ENCODE measurements at places on chromosomes 13 and 19.

- no peak for DNase-seq
Measured at GRCh38 chr19:41588497-41589209, 12.7 kb downstream of the CEACAM21 start.

DNA sequence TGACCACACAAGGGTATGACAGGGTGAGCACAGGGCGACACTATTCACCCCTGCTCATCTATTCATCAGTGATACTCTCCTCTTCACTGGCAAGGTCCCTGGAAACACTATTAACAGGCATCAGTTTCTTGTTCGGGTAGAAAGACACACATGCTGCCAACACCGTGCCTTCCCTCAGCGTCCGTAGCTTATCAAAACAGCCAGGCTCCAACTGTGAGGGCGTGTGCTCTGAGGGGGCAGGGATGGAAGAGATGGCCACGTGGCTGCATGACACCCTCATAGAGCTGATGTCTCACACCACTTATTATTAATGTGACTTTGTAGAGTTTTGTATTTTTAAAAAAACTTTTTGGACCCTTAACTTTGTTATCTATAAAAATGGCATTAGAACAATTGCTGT, 160.3 kb downstream of the ITGBL1 start:
- no peak for DNase-seq

DNA sequence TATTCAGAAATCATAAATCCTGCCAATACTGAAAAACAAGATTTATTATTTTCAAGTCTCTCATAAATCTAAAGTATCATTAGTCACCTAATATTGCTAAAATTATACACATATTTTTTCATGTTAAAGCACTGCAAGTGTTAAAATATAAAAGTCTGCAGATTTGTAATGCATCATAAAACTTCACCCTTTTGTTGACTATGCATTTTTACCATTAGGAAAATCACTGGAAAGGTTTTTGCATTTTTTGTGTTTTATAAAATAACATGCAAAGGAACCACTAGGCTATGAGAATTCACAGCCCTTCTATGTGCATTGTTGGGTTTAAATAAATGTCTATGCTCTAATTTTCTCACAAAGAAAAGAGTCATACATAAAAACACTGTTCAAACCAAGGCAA, 407.3 kb downstream of the DACH1 start:
- DNase-seq = no peak

- no peak for DNase-seq
Measured at GRCh38 chr13:101985321-101985720, 416.5 kb downstream of the FGF14 start.

DNA sequence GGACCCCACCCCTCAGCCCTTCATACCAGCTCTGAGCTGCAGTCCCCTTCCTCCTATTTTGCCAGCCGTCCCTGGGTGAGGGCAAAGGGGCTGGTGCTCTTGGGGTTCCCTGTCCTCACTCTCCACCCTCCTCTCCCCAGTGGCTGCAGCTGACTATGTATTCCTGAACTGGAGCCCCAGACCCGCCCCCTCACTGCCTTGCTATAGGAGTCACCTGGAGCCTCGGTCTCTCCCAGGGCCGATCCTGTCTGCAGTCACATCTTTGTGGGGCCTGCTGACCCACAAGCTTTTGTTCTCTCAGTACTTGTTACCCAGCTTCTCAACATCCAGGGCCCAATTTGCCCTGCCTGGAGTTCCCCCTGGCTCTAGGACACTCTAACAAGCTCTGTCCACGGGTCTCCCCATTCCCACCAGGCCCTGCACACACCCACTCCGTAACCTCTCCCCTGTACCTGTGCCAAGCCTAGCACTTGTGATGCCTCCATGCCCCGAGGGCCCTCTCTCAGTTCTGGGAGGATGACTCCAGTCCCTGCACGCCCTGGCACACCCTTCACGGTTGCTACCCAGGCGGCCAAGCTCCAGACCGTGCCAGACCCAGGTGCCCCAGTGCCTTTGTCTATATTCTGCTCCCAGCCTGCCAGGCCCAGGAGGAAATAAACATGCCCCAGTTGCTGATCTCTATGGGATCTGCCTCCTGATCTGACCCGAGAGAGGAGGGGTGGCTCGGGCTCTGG, 2.4 kb downstream of the COX7A1 start:
- no peak for DNase-seq

- DNase-seq = no peak
Measured at GRCh38 chr19:4991538-4991937, 22.6 kb downstream of the KDM4B start.

GRCh38 chr13:50810998-50811397, 32.5 kb downstream of the DLEU7 start:
- DNase-seq = no peak

DNA sequence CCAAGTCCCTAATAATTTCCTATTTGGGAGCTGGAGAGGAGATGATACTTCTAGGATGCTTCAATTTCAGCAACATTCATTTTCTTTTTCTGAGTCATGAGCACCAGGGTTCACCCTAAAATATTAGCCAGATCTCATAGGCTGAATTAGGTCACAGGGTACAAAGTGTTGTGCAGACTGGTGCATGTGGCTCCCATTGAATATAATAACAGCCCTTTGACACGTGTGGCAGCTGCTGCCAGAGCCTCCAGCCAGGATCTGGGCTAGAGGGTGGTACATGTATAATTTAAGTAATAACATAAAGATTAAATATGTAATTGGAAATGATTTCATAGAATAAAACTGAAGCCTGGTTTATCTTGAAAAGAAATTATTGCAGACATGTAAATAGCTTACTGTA, 244.9 kb downstream of the ATP8A2 start:
- no peak for DNase-seq

DNA sequence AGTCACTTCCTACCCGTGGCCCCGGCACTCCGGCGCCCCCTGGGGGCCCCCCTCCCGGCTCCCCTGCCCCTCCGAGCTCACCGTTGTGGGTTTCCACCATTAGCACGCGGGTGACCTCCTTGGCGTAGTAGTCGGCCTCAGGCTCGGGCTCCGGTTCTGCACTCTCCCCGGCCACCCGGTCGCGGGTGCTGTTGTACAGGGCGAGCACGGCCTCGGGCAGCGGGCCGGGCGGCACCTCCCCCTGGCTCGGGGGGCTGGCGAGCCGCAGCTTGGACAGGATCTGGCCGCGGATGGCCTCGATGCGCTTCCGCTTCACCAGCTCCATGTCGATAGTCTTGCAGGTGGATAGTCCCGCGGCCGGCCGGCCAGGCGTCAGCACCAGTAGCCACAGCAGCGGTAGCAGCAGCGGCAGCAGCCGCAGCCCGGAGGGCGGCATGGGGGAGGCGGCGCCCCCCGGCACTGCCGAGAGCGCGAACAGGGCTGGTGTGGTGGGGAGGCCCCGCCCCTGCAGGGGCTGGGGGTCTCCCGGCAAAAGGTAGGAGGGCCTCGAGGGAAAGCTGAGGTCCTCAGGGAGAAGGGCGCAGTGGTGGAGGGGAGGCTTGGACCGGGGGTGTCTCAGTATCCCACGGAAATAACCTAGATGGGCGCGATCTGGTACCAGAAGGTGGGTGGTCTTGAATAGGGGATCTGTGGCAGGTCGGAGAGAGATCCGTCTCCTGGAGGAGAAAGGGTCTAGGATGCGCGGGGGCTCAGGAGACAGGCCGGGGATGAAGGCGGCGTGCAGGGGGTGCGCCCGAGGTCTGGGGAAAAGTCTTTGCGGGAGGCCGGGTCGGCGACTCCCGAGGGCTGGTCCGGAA, 885 bp downstream of the TGFB1 start:
- DNase-seq = peak; percentile 81

DNA sequence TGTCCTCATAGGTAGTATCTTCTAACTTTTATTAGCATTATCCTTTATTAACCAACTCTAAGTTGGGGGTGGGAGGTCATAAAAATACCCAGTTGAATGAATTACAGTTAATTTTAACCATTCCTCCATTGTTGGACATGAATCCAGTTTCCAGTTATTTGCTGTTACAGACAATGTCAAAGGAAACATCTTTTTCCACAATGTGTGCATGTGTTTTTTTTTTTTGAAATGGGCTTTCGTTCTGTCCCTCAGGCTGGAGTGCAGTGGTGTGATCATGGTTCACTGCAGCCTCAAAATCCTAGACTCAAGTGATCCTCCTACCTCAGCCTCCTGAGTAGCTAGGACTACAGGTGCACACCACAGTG, 32.0 kb downstream of the KLF5 start:
- DNase-seq = no peak

- DNase-seq = no peak
Measured at GRCh38 chr19:41296433-41296871, 13.5 kb upstream of the CCDC97 start.

DNA sequence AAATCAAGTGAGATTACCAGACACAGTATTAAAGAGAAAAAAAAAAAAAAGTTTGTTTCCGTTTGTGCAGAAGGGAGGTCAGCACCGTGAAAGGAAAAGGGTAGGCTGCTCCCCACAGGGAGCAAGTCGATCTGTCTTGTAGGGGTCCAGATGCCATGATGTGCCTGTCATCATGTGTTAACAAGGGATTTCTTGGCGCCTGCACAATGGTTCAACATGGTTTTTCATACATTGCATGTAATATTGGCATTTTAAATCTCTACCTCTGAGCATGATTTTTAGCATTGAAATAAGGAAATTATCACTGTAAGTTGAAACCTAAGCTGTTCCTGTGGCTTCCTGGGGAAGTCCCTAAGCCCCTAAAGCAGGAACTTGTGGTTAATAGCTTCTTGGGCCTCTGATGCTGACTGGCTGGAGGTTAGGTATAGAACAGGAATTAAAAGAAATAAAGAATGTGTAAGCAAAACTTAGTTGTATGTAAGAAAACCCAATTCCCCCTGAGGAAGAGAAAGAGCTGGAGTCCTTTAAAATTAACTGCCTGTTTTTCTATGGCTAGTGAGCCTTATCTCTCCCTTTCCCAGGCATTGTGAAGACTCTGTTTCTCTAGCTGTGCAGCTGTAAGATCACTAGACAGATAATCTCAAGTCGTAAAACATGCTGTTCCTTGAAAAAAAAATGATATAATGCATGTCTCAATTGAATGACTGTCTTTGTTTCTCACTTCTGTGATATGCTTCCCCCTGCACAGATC, 7.4 kb upstream of the FCGBP start:
- peak; percentile 41 for DNase-seq

DNA sequence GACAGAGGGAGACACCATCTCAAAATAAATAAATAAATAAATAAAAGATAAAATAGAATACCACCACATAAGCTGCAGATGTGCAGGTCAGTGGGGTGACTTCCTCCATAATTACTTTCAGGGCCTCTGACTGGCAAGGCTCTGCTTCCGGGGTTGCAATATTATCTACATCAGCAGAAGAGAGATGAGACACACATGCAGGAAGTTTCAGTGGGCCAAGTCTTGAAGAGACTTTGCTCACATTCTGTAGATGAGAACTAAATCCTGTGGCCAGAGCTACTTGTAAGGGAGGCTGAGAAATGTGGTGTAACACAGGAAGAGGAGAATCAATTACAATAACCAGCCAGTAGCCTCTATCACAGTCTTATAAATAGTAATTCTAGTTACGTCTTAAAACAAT, 89.9 kb upstream of the MAB21L1 start:
- no peak for DNase-seq

DNA sequence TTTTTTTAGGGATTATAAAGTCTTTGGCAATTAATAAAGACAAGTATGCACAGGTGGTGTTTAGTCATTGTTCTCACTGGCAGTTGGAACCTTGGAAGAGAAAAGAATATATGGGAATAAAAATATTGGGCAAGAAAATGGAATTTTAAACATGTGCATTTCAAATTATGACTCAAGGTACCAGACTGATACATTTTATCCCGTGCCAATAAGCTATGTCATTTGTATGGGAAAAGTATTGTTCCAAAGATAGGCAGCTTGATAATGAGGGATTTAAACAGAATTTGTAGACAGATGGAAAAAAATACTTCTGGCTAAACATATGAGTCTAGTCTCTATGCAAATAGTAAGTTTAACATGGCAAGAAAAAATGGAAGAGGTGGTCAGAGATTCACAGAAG, 169.5 kb upstream of the UFM1 start:
- no peak for DNase-seq

GRCh38 chr13:104286566-104287290, 1220.5 kb upstream of the SLC10A2 start:
- no peak for DNase-seq

DNA sequence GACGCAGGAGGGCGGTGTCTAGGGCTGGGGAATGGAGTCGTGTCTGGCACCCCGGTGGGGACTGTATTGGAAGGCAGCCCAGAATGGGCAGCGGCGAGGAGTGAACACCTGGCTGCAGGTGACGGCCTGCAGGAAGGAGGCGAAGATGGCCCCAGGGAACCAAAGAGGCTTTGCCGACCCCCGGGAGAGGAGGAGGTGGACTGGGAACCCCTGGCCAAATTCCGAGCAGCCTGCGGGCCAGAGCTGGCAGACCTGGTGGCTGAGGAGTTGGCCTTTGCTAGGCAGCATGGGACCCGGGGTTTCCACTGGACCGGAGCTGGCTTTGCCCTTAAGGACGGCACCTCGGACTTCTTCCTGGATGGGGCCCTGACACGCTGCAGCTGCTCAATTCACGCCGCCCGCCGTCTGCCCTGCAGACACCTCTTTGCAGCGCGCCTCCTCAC, 25.9 kb downstream of the ZSWIM9 start:
- DNase-seq = no peak

DNA sequence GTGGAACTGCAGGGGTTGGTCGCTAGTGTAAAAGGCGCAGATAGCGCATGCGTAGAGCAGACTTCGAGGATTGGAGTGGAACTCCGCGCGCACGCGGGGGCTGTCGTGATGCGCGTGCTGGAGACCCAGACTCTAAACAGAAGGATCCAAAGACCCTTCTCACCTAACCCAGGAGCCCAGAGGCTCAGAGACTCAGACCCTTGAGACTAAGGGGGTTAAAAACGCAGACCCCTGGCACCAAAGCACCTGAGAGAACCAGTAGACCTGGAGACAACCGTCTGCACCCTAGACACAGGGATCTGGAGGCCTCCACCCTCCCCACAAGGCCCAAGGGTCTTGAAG, 567 bp upstream of the CTU1 start:
- DNase-seq = no peak

- DNase-seq = no peak
Measured at GRCh38 chr13:75784003-75784402, 147.9 kb downstream of the LMO7 start.

- no peak for DNase-seq
Measured at GRCh38 chr19:17669419-17669818, 18.7 kb downstream of the UNC13A start.

Measured in activated CD8-positive, alpha-beta memory T cell treated with anti-CD3 and anti-CD28 coated beads, Interleukin-2, amount 50 U/mL, for 4 hours (primary cell).